ENCODE measurements at places on chromosomes 5 and 9.

GRCh38 chr5:135241536-135241935, 157.5 kb downstream of the MACROH2A1 start:
- DNase-seq, result no peak

- no peak for DNase-seq
These were observed 57.2 kb downstream of the RANBP6 start for GRCh38 chr9:5958273-5958672.

GRCh38 chr5:5040712-5041111, 99.4 kb upstream of the ADAMTS16 start:
- no peak for DNase-seq

DNA sequence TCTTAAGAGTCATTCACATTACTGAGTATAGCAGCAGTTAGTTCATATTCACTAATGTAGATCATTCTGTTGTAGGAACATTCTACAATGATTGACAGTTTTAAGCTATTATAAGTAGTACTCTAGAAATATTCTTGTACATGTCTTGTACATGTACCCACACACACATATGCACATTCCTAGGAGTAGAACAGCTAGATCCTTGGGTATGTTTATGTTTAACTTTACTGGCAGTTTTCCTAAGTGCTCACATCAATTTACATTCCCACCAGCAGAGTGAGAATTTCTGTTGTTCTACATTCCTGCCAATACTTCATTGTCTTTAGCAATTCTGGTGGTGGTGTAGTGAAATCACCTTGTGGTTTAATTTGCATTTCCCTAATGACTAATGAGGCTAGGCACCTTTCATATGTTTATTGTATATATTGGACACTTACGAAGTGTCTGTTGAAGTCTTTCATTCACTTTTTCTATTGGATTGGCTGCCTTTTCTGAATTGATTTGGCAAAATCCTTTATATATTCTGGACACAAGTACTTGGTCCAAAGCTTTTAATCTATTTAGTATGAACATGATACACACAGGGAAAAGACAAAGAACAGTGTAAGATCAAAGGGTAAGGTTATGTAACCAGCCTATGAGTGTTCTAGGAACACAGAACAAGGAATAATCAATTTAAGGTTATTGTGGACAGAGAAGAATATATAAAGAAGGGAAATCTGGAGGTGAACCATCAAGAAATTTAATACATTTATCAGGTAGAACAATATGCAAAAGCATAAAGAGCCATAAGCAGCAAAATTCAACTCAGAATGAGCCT, 95.6 kb downstream of the MLLT3 start:
- DNase-seq, result no peak

- DNase-seq, result no peak
These were observed 2.3 kb downstream of the DNLZ start for GRCh38 chr9:136361047-136361753.

- no peak for DNase-seq
These were observed 12.2 kb upstream of the SLC44A1 start for GRCh38 chr9:105232207-105232606.

GRCh38 chr9:115115117-115115880, 2.7 kb downstream of the TNC start:
- DNase-seq, result no peak

DNA sequence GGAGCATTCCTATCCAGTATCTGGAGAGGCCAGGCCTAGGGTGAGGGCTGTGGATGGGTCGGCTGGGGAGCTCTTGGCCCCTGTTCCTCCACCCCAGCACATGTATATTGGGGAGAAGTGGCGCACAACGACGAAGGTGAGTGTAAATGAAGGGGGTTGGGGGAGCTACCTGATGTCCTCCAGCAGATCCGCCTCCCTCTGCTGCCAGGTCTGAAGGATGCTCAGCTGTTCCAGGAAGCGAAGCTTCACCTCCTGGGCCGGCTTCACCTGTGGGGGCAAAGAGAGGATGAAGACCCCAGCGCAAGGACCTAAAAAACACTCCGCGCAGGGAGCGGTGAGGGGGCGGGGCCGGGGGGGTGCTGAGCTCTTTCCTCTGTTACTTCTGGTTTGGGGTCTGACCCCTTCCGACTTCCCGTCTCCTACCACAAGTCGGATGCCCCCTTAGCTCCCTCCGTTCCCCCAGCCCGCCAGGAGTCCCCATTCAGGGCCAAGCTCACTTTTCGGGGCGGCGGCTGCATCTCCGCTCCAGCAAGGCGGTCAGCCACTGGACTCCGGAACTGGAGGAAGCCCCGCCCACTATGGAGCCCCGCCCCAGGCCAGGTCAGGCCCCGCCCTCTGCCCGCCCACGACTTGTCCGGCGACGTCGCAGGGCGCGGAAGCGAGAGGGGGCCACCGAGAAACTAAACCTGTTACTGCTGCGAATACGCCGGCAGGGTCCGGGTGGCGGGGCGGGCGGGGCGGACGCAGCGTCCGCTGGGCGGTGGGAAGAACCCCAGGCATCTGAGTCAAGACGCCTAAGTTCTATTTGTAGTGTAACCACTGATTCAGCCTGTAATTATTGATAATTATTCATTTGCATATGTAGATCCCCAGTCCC, at the start of gene FCHSD1:
Gene FCHSD1, minus strand, starts transcription at position 568 of the 877 bp plus-strand sequence. Its CDS starts 50 bp downstream, at position 518.
- DNase-seq, result peak; percentile 52

- no peak for DNase-seq
These were observed 46.4 kb downstream of the SYK start for GRCh38 chr9:90847971-90848370.

GRCh38 chr5:150441813-150442698, 7.5 kb downstream of the RPS14 start:
- DNase-seq, result no peak

- DNase-seq, result no peak
These were observed 116.7 kb upstream of the LMX1B start for GRCh38 chr9:126496781-126497659.

DNA sequence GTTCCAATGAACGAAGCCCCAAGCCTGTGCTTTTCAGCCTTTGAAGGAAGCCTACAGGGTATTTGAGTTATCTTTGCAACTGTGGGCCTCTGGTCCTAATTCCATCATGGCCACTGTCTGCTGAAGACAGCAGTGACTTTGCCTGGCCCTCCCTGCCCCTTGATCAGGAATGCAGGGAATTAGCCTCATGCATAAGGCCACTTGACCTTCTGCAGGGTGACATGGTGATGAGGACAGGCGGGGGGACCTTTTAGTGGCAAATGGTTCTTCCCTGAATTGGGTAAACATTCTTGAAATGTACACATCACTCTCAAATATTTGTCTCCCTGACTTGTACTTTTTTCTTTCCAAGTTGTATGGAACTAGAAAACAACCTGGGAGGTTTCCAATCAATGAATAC, 25.2 kb upstream of the XPA start:
- DNase-seq, result no peak

DNA sequence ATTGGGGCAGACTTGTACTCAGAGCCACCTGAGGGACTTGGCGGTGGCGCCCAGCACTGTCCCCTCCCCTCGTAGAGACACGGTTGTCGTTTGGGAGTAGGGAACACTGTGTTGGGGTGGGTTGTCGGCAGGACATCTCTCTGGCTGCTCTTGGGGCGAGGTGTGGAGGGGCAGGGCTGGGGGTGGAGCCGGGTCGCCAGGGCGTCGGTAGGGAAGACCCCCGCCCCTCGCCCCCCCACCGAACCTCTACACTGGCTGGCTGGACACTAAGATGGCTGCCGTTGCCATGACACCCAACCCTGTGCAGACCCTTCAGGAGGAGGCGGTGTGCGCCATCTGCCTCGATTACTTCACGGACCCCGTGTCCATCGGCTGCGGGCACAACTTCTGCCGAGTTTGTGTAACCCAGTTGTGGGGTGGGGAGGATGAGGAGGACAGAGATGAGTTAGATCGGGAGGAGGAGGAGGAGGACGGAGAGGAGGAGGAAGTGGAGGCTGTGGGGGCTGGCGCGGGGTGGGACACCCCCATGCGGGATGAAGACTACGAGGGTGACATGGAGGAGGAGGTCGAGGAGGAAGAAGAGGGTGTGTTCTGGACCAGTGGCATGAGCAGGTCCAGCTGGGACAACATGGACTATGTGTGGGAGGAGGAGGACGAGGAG, 778 bp downstream of the TRIM41 start:
- no peak for DNase-seq

GRCh38 chr5:14197056-14197455, 53.9 kb downstream of the TRIO start:
- no peak for DNase-seq

- DNase-seq, result no peak
These were observed 383.7 kb upstream of the TRPC7 start for GRCh38 chr5:136749016-136749415.

- DNase-seq, result no peak
These were observed 91.8 kb upstream of the OR13F1 start for GRCh38 chr9:104412238-104412637.

DNA sequence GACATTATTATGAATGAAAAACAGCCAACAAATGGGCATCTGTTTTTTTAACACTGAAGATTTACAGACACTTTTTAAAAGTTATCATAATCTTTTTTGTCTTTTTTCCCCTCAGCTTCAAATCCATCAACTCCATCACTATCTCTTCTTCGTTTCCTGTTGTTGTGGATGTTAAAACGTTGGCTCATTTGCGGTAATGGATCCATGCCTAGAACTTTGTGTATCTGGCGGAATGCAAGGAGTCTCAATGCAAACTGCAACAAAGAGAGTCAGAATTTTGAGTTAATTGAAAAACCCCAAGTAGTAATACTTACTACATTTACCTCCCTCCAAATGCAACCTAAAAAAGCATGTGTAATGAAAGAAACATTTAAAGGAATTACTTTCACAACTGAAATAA, 42.9 kb upstream of the MTMR12 start:
- no peak for DNase-seq

- DNase-seq, result no peak
These were observed 33.3 kb upstream of the DAPK1 start for GRCh38 chr9:87464110-87464991.

DNA sequence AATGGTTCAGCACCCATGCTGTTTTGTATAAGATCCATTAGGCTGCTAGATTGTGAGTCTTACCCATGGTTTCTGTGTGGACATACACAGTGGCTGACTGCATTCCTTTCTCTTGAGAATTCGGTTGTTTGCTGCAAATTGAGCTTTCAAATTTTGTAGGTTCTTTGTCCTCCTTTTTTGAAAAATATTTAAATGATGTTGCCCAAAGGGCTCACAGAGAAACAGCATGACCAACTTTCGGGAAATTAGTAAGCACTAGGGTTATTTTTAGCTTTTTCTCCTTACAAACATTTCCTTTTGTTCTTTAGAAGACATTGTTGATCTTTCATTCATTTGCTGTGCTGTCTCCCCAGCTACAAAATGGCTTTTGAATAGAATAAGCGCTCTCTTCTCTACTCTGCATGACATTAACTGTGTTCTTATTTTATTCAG, 79.4 kb downstream of the NLN start:
- no peak for DNase-seq

- DNase-seq, result no peak
These were observed 299.9 kb downstream of the SPOCK1 start for GRCh38 chr5:137199201-137199600.

GRCh38 chr9:22208846-22209585, 199.9 kb upstream of the CDKN2B start:
- no peak for DNase-seq

GRCh38 chr5:63053019-63053638, 474.5 kb downstream of the LRRC70 start:
- no peak for DNase-seq

GRCh38 chr9:107261106-107261505, 22.0 kb upstream of the RAD23B start:
- no peak for DNase-seq

GRCh38 chr5:17069995-17070511, 134.0 kb upstream of the MYO10 start:
- no peak for DNase-seq

GRCh38 chr5:159641371-159642039, 274.8 kb upstream of the ADRA1B start:
- DNase-seq, result no peak

DNA sequence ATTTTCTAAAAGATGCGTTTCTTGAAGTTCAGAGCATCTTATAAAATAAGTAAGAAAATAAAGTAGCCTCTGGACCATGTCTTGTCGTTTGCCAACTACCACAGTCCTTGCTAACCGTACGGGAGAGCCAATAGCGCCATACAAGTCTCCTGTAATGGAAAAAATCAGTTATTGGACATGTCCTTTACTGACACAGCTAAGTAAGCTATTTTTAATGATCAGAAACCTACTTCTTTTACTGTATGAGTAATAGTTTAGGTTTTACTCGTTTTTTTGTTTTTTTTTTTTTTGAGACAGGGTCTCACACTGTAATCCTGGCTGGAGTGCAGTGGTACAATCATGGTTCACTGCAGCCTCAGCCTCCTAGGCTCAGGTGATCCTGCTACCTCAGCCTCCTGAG, 37.7 kb upstream of the RAPGEF6 start:
- no peak for DNase-seq

Data from left renal pelvis (tissue), 4 donors.